ENCODE measurements at places on chromosomes 12 and 14.
A peak's percentile ranks its signal among the peaks of the same experiment; 100 is the strongest.

DNA sequence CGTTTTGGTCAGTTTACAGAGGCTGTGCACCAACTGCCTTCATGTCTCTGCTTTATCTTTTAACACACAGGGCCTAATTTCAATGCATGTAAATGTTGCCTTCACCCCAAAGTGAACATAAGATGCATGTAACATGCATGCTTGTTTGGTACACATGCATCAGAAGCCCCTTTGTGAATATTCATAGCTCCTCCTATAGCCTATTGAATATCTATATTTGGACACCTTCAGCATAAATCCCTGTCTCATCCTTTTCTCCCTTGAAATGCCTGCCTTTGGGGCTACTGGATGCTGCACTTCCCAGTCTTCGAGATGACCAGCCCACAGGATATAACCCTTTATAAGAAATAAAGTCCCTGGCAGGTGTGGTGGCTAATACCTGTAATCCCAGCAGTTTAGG lies 57.7 kb upstream of the FAM181A start:
- no peak for DNase-seq

DNA sequence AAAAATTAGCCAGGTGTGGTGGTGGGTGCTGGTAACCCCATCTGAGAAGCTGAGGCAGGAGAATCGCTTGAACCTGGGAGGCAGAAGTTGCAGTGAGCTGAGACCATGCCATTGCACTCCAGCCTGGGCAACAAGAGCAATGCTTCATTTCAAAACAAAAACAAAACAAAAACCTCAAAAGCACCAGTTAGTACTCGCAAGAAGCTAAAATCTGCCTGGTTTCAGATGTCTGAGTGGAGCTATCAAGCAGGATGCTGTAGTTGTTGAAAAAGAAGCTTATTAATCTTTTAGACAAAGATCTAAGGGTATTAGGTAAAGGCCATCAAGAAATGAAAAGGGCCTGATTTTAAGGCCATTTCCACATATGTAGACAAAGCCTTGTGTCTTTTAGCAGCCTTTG lies 50.9 kb downstream of the SUPT16H start:
- no peak for DNase-seq

DNA sequence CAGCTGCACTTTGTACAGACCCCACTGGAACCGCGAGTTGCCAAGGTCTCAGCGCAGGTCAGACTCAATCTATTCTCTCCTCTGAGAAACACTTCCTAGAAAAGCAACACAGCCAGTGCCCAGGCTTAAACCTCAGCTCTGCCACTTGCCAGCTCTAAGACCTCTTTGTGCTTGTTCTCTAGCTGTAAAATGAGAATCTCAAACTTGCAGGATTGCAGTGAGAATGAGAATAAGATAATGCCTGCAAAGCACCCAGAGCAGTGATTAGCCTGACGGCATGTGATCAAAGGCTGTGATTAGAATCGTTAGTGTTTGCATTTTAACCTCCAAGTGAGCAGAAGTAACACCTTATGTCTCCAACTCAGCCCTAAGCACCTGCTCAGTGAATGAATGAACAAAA lies 21.3 kb downstream of the ANO2 start:
- no peak for DNase-seq

GRCh38 chr12:49959685-49960473 lies 1.8 kb upstream of the AQP5 start:
- DNase-seq: no peak

DNA sequence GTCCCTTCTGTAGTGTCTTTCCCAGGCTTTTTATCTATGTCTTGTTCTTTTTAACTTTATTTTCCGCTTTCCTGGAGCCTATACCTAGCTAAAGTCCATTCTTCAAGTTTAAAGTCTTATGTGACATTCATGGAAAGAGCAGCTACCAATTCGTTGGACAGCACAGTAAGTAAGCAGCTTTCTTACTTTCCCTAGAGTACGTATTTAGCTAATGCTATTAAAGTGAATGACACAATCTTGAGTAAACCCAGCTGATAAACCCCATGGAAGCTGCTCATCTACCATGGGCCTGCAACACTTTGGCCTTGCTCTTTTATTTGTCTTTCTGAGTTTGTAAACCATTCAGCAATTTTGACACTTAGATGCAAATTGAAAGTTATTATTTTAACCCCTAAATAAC lies 30.0 kb downstream of the ALX1 start:
- DNase-seq: no peak

GRCh38 chr14:89266754-89267153 lies 150.3 kb downstream of the FOXN3 start:
- DNase-seq: no peak

GRCh38 chr12:115343601-115344000 lies 659.6 kb upstream of the TBX3 start:
- DNase-seq: no peak

DNA sequence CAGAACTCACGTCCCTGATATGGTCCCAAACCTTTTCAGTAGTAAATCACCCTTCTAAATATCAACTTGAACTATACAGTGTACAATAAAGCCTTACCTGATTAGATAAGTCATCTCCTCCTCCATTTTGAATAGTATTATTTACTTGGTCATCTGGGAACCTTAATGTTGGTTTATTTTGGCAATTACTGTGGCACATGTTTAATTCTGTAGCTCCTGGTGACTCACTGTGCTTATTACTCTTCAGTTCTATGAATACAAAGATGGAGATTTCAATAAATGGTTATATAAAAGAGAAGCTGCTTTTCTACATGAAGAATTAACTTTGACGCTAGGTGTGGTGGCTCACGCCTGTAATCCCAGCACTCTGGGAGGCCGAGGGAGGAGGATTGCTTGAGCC lies 25.4 kb downstream of the MIS18BP1 start:
- no peak for DNase-seq

- DNase-seq: no peak
Observed at GRCh38 chr12:132068250-132068649, 75.9 kb downstream of the DDX51 start.

GRCh38 chr12:121086781-121087295 lies 45.8 kb upstream of the P2RX7 start:
- peak; percentile 46 for DNase-seq

DNA sequence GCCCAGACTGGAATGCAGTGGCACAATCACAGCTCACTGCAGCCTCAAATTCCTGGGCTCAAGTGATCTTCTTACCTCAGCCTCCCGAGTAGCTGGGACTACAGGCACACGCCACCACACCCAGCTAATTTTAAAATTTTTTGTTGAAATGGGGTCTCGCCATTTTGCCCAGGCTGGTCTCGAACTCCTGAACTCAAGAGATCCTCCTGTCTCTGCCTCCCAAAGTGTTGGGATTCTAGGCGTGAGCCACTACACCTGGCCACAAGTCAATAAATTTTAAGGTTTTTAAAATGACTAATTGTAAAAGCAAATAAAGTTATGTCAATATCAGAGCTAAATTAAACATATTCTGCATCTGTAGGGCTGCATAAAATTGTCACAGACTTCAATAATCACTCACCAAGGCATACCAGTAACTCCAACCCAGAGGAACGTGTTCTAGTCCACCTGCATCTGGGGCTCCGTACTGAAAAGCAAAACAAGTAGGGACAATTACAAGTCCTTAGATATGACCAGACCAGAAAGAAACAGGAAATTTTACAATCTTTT lies 13.9 kb downstream of the GNS start:
- no peak for DNase-seq

- DNase-seq: no peak
Observed at GRCh38 chr12:71158361-71158882, 623 bp upstream of the TSPAN8 start.

- DNase-seq: no peak
Observed at GRCh38 chr12:114287821-114288525, 118.0 kb downstream of the TBX5 start.

GRCh38 chr12:91138337-91138920 lies 27.1 kb upstream of the LUM start:
- DNase-seq: no peak

DNA sequence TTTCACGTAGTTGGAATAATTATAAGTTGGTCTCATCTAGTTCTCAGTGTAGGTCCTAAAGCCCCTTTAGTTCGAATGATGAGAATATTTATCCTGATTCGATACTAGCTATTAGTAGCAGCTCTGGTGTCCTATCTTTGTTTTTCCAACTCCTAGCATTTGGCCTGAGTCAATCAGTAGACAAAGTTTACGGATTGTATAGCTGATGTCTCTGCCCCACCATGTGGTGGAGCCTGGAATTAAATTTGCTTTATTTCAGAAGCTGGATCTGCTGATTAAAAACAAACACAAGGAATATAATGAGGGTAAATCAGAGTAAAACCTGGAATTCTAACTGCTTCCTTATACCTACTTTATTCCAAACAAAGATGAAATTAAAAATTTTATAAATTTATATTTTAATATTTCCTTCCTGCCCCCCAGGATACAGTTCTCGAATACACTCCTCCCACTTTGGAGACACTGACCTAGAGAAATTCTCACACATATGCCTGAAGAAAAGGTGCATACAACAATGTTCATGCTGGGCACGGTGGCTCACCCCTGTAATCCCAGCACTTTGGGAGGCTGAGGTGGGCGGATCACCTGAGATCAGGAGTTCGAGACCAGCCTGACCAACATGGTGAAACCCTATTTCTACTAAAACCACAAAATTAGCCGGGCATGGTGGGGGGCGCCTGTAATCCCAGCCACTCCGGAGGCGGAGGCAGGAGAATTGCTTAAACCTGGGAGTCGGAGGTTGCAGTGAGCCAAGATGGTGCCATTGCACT lies 7.6 kb upstream of the BRMS1L start:
- peak; percentile 23 for DNase-seq

GRCh38 chr12:104058802-104059201 lies 5.5 kb upstream of the HCFC2 start:
- no peak for DNase-seq

DNA sequence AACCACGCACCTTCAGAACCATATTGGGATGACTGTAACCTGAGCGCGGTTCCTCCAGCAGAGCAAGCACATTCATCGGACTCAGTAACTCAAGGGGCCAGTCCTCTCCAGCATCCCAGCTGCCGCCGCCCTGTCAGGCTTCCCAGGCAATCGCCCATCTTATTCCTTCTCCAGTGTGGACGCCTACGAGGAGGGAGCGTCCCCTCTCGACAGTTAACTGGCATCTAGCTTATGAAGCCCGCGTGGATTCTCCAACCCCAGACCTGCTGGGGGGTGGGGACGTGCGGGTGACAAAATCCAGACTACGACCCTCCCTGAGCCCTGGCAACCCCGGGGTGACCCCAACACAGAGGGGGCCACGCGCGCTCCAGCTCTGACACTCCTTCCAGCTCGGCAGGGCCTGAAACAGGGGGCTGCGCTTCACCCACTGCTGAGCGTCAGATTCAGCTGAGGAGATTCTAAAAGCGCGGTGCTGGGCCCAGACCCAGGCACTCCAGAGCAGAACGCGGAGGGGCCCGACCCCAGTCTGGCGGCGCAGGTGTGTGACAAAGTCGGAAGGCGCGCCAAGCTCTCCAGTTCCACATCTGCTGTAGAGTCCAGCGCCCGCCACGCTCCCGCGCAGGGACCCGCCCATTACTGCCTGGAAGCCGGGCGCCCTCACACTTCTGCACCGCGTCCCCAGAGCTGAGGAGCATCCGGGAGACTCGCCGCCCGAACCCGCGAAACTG lies 43.9 kb upstream of the ESR2 start:
- DNase-seq: peak; percentile 17

DNA sequence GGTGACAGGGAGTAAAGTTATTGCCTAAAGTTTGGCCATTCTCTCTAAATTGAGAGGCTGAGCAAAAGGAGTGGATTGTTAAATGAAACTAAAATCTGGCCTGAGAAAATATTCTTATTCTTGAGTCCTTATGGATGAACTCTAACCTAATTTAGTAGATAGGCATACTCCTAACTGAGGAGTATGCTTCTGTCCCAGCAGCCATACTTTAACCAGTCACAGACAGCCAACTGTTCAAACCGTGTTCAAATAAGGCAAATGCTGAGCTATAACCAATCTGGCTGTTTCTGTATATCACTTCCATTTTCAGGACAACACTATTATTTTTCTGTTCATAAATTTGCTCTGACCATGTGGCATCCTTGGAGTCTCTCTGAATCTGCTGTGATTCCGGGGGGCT lies 75.9 kb upstream of the RERGL start:
- DNase-seq: no peak

DNA sequence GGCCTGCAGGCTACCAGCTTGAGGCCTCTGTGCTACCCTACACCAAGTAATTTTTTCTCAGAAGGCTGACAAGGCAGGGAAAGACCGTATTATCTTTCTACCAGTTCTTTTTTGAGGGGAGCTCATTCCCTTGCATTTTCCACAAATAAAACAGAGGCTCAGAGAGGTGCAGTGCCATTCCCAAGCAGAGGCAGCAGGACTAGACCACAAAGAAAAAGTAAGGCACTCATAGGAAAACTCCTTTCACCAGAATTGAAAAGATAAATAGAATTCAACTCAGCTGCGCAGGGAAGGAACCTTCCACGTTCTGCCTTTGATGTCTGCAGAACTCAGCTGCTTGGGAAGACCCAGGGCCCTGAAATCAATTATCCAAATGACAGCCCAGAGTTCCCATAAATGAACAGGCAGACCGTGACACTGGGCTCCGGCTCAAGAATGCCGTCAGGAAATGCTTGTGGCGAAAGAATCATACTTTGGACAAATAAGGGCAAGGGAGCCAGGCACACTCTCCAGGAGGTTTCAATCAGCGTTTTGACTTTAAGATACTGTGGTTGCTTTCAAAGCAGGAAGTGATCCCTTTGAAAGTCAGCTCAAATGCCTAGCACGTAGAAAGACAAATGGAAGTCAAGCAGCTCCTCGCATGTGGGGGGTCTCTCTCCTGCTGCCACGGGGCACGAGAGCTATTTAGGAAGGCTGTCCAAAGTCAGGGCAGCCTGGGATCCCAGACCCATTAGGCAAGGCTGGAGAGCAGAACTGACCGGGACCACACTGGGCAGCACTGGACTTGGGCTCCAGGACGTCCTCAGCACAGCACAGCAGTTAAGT lies 14.0 kb downstream of the KCTD10 start:
- DNase-seq: peak; percentile 58

- peak; percentile 95 for DNase-seq
Observed at GRCh38 chr12:4555804-4556203, 6.2 kb upstream of the DYRK4 start.
